ENCODE measurements at places on chromosomes 4 and X. TPM values are rescaled to one million over a fixed set of nuclear protein-coding genes. Genes with fewer than 3 reads are reported as not detected.

GRCh38 chrX:44147130-44147529, 173.9 kb upstream of the NDP start:
- no peak for DNase-seq

DNA sequence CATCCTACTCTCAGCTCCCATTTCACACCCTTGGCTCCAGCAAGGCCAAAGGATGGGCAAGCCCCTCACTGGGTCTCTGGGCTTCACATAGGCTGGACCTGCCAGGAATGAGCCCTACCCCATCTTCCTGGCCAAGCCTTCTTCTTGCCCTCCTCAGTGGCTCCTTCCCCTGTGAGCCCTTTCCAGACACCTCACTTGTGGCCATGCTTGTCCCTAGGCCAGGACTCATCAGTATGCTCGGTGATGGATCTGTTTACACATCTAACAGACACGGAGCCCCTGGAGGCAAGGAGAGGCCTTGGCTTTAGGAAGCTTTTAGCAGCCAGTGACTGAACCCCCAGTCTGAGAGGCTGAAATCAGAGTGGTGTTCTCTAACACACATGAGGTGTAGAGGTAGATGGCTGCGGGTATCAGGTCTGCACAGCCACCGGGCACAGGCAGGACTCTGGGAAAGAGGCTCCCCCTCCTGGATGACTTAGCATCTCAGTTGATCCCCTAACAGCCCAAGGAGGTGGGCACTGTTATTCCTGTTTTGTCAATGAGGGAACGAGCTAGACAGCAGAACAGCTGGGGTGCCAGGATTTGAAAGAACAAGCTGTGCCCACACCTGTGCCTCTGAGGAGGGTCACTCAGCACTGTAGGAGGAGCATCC, 44.8 kb downstream of the PPP2R2C start:
- no peak for DNase-seq

DNA sequence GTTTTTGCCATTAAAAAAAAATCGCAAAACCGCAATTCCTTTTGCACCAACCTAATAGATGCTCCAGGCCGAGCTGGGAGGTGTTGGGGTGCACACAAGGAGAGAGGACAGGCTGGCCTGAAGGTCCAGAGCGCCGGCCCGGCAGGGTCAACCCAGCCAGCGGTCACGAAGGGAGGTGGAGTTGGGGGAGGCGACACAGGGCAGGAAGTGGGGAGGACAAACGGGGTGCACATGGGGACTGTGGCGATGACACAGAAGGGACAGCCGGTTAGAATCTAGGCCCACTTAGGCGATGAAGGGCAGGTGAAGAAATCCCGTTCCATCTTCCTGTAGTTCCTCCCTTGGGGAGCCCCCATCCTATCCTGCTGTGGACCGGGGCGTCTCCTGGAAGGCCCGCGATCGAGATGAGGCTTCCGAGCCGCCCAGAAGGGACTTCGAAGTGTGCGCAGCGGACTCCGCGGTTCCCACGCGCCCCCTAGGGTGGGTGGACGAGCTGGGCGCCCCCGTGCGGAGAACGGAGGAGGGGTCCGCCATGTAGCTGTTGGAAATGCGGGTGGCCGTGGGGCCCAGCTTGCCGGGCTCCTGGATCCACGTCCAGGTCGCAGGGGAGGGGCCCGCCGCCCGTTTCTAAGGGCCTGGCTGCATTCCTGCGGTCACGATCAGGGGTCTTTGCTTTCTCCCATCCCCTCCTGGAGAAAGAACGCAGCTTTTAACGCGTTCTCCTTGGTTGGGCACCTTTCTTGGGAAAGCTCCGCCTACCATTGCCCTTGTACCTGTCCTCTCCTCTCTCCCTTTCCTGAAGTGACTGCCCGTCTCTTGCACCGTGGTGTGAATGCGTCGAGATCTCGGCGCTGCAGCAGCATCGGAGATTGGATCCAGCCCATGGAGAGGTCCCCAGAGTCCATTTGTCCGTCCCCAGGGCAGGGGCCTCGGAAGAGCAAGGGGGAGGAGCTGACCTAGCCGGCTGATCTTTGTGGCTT, 17.0 kb upstream of the HPF1 start:
- no peak for DNase-seq

DNA sequence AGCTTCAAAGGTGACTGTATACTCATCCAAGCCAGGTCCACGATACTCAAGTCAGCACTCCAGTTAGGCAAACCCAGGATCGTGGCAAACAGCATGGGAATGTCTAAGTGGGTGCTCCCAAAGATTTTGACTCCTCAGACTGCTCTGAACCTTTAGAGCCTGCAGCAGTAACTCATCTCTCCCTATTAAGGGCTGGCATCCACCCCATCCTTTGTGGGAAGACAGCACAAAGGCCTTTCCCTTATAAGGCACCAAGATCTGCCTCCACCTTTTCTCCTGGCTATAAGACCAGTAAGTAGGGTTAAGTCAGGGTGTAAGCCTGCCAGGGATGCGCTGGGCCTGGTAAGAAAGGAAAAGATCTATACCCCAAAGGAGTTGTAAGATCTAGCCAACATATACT, 23.6 kb upstream of the SLC25A43 start:
- no peak for DNase-seq

DNA sequence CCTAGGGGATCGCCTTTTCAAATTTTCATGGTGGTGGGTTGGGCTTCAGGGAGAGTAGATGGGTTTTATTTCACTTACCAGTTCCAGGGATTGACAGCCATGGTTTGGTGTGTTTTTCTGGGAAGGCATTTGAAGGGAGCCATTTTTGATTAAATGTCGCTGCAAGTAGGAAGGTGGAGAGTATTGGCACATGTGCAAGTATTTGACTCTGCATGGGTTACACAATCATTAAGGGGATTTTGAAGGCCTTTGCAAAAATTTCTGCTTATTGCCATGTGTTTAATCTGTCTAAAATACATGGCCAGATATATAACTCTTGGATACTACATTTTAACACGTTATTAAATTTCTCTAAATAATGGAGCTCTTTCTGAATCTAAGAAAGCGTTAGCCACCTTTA, 55.1 kb downstream of the GPAT3 start:
- no peak for DNase-seq

COL4A5 gene
- total RNA-seq = 9.8 TPM

DNA sequence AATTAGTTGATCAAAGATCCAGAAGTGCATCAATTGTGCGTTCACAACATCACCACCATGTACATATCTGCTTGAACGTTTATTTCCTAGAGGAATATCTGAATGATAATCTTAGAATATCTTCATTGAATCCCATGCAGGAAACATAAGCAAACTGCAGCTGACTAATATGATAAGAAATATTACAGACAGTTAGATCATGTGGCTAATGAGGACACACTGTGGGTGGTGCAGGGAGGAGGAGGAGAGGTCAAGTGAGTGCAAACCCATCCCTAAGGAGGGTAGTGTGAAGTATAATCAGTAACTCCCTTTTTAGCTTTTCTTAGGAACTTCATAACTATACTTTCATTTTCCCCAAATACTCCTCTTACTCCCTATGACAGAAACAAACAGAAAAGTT, 58.3 kb upstream of the HPGD start:
- no peak for DNase-seq

DNA sequence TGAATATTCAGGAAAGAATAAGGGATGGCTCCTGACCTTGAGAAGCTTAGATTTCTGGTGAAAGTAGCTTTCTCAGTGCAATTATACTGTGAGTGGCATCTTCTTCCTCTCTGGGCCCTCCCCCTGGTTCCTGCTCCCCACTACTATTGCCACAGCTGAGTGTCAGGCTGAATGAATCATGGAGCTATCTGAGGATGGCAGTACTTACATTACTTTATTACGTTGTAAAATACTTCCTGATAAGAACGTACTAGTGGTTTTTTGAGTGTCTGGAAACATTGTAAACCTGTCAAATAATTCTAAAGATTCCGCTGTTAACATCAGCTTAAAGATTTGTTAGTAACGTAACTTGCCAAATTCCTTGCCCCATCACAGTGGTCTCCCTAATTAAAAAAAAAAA, 36.2 kb downstream of the ARHGAP10 start:
- DNase-seq = peak; percentile 65

DNA sequence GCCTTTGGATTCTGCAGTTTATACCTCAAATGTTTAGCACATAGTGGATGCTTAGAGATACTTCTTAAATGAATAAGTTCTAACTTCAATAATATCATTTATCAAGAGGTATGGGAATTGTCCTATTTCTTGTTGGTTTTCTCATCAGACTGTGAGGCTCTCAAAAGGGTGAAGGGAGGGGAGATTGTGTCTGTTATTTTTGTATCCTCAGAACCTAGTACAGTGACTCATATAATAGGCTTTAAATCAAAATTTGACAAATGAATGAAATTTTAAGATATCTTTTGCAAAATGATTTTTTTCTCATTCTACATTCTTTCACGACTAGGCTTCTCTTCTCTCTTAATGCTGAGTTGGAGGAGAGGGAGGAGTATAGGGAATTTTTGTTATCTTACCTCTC, 89.5 kb downstream of the KDR start:
- no peak for DNase-seq

- DNase-seq = no peak
Observed at GRCh38 chr4:114603497-114603896, 4.9 kb downstream of the UGT8 start.

DNA sequence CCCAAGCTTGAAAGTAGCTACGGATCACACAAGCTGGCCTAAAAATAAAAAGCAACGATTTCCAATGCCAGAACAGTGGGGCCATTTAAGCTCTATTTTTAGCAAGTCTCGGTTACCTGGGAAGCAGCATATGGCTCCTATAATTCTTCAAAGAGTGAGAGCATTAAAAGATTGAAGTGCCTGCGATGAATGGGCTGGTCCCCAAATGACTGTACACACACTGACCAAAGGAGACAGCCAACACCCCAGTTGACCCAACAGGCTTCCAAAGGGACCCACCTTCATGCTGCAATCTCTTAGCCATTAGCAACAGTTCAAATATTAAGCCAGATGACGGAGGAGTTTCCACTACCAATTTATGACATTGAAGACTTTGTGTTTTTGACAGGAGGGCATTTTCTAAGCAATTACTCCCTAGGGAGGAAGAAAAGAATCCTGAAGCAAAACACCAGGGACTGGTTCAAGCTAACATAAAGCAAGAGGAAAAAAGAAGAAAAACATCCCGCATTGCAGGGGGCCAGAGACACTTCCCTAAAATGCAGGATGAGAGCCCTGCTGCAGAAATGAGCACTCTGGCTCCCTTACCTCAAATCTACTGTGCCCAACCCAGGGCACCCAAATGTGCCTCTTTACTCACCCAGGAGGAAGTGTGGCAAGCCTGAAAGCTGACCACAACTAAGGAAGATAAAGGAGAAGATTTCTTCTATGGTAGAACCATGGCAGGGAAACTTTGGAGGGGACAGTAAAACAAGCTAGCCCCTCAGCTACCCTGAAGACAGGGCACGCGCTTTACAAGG, 21.6 kb downstream of the SH3KBP1 start:
- DNase-seq = no peak

GRCh38 chrX:9569876-9570301, 105.0 kb downstream of the TBL1X start:
- peak; percentile 63 for DNase-seq

ATP8A1 gene
- total RNA-seq = 1.7 TPM

GPAT3 gene
- 31.3 TPM for total RNA-seq

DNA sequence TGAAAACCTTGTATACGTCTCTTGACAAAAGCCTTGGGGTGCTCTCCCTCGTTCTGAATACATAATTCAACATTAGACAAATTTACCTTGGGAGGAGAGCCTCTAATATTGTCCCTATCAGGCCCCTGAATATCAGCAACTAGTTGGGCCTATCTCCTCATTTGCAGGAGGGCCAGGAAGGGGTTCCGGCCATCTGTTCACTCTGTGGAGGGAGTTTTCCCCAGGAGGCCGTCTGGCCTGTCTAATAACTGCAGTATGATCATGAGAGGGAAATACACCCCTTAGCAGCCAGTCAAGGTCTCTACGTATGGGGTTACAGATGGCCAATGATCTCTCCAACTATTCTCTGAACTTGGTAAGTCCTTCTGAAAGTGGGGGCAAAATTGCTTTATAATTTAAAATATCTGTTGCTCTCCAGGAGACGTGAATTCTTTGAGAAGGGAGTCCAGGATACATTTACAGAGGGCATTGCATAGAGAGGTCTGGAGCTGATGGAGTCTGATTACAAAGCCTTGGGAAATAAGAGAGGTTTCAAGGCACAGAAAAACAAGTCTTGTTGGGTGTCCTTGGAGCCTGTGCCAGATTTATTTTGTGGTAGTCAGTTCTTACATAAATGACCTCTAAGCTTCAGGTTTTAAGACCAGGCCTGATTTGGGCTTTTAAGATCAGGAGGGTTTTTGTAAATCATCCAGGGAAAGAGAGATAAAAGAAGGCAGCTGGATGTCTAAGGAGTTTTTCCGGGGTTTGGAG, 48.2 kb upstream of the UXT start:
- no peak for DNase-seq

GRCh38 chrX:24025741-24026403, 1.1 kb downstream of the KLHL15 start:
- DNase-seq = no peak

- no peak for DNase-seq
Observed at GRCh38 chrX:11504234-11504633, 161.5 kb downstream of the ARHGAP6 start.

GRCh38 chrX:121579016-121579760, 531.8 kb downstream of the GLUD2 start:
- peak; percentile 13 for DNase-seq

DNA sequence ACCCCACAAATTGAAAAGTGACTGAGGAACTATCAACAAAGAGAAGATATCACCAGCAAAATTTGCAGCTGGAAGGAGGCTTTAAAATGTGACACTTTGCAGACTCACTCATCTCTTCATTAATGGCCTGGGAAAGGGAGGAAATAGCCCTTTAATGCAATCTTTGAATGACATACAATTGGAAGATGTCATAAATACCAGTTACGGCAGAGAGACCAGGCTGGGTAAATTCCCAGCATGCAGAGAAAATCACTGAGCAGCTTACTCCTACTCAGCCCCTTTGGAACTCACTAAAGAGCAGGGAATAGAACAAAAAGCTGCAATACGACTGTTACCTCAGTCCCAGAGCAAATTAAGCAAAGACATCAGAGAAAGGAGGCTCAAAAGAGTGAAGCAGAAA, 238.9 kb downstream of the HS3ST1 start:
- DNase-seq = no peak

DNA sequence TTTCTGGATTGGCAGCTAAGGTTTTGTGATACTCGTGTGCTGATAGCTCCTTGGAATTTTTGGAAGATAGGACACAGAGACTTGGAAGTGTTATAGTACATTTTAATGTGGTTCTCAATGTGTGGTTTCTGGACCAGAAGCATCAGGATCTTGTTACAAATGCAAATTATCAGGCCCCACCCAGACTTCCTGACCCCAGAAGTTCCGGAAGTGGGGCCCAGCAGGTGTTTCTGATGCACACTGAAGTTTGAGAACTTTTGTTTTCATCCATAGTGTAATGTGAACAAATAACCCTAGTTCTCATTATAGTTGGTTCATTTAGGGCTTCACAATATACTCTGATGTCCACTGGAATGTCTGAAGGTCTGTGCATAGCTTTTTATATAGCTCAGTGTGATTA, 49.6 kb downstream of the LAMP2 start:
- DNase-seq = no peak

- no peak for DNase-seq
Observed at GRCh38 chrX:11431786-11432185, 138.6 kb downstream of the AMELX start.

UGDH gene
- 54.9 TPM for total RNA-seq

Measured in Daoy (cell line).